NCI-H774 (cell line): ENCODE measurements at places on chromosomes 7 and 10.

- DNase-seq, result no peak
These were observed 155.7 kb upstream of the HGF start for GRCh38 chr7:81925530-81925929.

DNA sequence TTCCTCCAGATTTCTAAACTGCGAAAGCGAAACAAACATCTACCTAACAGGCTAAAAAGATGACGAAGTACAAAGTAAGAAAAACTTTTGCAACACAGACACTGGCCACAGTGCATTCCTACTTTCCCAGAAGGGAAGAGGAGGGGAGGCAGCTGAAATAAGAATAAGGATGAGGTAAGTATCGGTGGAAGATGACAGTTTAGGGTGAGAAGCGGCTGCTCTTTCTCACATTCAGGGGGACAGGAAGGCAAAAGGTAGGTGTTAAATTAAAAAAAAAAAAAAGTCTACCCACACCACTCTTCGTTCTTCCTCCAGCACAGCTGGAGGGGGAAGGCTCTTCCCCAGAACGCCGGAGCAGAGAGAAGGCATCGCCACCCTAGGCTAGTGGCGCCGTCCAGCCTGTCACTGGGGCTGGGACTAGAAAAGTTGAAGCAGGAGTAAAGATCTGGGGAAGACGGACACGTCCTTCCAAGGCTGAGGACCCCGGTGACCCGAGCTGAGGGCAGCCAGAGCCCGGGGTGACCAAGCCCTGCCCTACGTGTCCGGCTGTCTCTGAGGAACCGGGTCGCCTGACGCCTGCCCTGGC is 846 bp downstream of the DNAJC1 start:
- DNase-seq, result no peak

DNA sequence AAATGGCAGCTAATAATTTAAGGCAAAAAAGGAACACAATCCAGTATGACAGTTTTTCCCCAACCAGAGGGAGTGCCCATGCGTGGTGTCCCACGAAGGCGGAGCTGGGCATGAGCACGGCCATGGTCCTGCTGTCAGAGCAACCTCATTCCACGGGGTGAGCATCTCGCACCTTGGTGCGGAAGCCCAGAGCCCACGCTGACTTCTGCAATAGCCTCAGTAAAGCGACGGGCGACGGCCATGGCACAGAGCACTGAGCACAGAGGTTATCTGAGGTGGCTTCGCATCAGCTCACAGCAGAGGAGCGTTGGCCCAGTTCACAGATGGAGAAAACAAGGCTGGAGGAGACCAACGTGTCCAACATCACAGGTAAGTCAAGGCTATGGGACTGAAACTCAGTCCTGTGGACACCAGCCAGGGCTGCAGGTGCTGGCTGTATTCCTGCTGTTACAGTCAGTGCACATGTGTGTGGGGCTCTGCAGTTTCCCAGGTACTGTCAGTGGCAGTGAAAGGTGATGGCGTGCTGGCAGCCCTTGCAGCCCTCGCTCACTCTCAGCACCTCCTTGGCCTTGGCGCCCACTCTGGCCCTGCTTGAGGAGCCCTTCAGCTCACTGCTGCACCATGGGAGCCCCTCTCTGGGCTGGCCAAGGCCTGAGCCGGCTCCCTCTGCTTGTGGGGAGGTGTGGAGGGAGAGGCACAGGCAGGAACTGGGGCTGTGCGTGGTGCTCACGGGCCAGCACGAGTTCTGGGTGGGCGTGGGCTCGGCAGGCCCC is 525.6 kb downstream of the PTPRN2 start:
- no peak for DNase-seq

GRCh38 chr7:44587843-44588711 is 6.0 kb upstream of the TMED4 start:
- DNase-seq, result peak; percentile 31

GRCh38 chr10:78894089-78894840 is 174.5 kb upstream of the ZMIZ1 start:
- no peak for DNase-seq

DNA sequence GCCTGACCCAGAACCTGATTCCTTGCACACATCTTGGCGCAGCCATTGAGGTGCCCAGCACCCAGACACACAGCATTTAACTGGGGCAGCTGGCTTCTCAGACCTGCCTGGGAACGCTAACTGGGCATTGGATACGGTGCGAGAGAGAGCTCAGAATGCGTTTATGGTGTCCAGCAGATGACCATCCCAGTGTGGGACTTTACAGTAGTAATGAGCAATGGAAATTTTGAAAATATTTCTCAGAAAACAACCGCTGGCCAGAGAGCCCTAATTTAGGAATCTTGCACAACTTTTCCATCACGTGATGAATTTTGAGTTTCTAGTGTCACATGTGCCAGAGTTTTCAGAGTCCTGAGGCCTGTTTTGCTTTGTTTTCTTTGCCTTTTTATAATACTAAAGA is 78.2 kb upstream of the SEC61G start:
- DNase-seq, result no peak

DNA sequence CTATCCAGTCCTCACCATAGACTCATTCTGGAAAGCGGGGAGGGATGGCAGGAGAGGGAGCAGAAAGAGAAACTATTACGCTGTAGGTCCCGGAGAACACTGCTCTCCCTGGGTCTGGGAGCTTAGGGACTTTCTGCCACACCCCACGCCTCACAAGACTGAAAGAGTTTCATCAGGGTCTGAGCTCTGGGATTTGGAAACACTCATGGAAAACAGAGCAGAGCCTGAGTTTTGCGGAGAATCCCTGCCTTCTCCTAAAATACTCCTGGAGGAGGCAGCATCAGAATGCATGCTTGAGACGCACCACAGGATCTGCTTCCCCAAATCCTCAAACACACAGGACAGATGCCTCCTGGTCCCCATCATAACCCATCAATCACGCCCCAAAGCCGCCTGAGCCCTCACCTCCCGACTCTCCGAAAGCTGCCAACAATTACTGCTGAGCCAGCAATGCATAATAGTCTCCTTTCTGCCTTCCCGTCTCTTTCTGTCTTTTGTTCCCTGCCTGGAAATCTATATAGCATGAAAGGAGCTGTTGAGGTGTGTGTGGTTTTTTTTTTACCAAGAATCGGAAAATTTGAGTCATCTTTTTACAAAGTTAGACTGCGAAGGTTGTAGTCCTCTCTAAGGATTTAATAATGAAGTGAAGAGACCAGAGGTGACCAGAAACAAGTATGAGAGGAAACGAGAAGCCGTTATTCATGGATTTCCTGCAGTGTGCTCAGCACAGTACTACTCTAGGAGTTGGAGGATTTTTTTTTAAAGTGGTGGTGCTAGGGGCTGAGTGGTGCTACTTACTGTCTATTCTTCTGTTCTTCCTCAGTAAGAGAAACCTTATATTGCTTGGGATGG is 37.7 kb downstream of the ASB13 start:
- peak; percentile 7 for DNase-seq

DNA sequence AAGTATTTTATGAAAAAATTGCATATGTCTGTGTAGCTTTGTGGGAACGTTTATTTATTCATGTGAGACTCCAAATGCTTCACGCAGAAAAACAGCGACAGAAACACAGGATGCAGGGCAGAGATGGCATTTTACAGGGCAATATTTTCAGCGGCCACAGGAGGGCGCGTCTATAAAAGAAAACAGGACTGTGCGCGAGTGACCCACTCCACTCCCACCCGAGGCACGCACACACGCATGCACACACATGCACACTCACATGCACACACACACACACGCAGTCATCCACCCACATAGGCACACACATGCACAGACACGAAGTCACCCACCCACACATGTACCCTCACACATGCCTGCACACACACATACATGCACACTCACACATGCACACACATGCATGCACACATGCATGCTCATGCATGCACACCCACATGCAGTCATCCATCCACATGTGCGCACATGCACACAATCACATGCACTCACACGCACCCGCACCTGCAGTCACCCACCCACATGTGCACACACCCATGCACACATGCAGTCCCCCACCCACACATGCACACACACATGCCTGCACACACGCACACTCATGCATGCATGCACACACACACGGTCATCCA is 96.3 kb downstream of the DNAJB6 start:
- peak; percentile 24 for DNase-seq

GRCh38 chr10:110389255-110389654 is 84.5 kb upstream of the SMNDC1 start:
- DNase-seq, result no peak

DNA sequence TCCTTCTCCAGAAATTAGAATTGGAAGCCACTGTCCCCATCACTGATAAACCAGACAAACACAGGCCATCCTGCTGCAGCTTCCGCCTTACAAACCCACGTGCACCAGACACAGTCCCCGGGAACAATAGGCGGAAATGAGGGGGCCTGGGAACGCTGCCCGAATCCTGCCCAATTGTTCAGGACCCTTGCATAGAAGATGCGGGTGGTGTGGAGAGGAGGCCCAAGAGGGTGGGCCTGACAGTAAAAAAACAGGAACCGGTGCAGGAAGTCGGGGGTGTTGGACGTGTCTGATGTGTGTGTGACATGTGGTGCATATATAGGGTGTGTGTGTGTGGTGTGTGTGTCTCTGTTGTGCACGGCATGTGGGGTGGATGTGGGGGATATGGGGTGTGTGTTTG is 26.5 kb upstream of the CHST15 start:
- DNase-seq, result no peak

DNA sequence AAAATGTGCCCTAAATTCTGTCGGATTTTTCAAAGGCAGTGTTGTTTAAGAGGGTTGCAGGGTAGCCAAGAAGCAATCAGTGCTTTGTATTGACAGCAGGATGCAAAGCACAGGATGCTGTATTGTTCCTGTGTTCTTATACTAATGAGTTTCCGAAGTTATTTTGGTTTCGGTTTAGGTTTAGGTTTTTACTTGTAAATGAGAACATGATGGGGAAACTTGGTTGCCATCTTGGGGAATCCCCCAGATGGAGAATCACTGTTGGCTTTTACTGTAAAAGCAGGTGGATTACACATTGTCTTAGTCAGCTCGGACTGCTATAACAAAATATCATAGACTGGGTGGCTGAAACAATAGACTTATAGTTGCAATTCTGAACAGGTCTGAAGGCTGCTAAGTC is 72.1 kb downstream of the INHBA start:
- no peak for DNase-seq

DNA sequence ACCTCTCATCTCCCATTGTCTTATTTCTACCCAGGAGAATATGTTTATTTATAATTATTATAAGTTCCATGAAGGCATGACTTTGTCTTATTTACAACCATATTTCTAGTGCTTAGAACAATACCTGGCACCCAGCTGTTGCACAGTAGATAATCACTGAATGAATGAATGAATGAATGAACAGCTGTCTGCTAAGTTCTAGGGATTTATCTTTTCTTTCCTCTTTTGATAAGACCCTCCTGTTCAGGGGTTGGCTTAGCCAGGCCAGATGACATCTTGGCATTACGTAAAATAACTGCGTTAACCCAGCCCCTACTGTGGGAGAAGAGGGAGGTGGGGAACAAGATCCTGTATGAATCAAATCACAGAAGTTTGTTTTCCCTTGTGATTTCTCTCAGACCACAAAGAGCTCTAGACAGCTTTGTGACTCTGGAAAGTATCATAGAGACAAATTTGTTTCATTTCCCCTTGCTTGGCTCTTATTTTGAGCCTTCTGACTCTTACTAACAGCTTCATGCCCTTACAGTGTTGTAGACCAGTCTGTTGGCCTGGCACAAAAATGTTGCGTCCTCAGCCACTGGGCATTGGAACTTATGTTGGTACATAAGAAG is 8.4 kb downstream of the ZNF862 start:
- no peak for DNase-seq
